GM13977 (cell line): ENCODE measurements at places on chromosomes 2 and 18.

- DNase-seq, result no peak
Measured at GRCh38 chr2:240339411-240340360, 95.8 kb upstream of the GPC1 start.

GRCh38 chr2:67792681-67793091, 270.1 kb downstream of the C1D start:
- DNase-seq, result no peak

GRCh38 chr2:149465873-149466272, 121.7 kb downstream of the MMADHC start:
- DNase-seq, result no peak

DNA sequence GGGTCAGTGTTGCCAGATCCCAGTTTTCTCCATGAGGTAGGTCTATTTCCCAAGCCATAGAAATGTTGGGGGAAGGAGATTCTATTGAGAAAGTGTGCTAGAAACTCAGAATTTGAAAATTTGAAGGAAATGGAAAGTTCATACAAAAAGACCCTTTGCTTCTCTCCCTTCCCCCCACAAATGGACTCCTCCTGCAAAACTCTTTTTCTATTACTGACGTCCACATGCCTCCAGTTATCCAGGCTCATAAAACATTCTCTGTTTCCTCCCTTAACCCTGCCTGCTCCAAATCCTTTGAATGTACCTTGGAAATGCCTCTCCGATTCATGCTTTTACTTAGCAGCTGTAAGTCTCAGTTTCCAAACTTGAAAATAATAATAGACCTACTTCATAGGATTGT, 237.5 kb upstream of the TNP1 start:
- no peak for DNase-seq

GRCh38 chr2:37587817-37588216, 83.6 kb downstream of the CDC42EP3 start:
- DNase-seq, result no peak

DNA sequence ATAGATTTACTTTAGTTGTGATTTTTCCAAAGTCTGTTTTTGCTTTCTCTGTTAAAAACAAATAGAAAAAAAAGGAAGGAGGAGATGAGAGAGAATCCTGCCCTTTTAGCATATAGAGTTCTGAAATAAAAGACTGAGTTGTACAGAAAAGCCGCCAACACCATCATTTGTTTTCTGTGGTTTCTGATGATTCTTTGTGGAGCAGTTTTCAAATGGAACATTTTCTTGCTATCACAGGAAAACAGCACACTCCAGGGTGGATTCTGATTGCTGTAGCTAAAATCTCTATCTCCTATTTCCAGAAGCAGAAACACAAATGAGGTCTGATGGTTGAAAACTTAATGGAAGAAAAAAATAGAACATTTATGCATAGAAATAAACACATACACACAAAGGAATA, 144.6 kb upstream of the L3MBTL4 start:
- no peak for DNase-seq

- no peak for DNase-seq
Measured at GRCh38 chr2:181036848-181037603, 56.6 kb downstream of the UBE2E3 start.

DNA sequence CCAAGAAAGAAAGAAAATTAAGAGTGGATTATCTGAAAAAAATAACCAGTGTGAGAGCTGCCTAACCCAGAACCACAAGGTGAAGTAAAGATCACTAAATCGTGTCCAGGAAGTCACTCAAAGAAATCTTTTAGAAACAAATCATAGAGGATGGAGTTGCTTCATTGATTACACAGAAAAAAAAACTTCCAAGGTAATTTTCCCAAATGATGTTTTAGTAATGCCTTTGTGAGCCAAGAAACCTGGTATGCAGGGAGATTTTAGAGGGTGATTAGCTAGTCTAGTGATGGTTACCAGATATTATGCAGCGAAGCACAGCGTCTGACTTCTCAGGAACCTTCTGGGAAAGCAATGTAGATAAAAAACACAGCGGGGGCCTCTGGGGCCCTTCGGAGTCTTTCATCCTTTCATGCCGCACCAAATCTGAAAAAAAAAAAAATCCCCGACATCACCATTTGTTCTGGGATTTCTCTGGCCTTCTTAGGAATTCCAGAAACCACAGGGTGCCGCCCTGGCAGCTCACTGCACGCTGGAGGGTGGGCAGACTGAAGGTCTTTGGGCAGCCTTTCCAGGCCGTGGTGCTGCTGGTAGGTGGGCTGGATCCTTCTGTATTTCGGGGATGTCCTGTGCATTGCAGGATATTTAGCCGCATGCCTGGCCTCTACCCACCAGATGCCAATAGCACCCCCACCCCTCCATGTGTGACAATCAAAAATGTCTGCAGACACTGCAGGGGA, 17.3 kb downstream of the ALPK2 start:
- DNase-seq, result no peak

DNA sequence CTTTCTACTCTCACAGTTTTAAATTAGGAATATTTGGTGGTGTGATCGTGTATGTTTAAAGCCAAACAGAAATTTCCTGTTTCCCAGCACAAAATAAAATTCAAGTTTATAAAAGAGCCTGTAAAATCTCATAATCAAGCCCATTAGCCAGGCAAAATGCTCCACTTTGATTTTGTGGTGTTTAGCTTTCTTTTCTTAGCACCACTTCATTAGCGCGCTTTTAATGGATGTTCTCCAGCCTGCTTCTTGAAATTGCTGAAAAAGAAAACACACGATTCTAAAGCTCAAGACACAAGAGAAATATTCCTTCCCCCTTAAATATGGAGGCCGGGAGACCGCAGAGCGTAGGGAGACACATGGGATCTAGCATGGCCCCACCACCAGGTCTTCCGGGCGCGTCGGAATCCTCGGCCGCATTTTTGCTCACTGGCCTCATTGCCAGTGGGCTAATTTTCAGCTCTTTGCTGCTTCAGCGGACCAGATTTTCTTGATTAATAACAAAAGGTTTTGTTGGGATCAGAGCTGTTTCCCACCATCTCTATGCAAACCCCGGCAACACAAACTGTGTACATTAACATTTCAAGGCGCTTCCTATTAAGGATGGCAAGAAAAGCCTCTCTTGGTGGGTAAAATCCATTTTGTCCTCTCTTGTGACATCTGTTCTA, 40.4 kb upstream of the ID2 start:
- no peak for DNase-seq

- DNase-seq, result no peak
Measured at GRCh38 chr2:157967856-157968255, 91.7 kb upstream of the ACVR1 start.

- no peak for DNase-seq
Measured at GRCh38 chr2:66775730-66776422, 341.0 kb downstream of the MEIS1 start.

DNA sequence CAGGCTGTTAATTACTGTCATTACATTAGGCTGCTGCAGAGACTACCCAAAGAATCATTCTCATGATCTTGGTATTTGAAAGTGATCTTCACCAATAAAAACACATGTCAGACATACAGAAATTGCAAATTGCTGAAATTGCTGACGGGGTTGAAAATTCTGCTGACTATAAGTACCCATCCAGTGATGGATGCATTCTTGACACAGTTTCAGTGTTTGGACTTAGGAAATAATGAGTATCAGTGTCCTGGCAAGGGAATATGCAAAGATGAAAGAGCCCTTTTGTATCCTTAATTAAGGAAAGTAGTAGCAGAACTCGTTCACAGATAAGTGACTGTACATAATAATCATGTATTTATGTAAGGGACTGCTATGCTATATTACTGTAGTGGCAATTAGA, 221.1 kb upstream of the ATP5MC3 start:
- DNase-seq, result no peak

DNA sequence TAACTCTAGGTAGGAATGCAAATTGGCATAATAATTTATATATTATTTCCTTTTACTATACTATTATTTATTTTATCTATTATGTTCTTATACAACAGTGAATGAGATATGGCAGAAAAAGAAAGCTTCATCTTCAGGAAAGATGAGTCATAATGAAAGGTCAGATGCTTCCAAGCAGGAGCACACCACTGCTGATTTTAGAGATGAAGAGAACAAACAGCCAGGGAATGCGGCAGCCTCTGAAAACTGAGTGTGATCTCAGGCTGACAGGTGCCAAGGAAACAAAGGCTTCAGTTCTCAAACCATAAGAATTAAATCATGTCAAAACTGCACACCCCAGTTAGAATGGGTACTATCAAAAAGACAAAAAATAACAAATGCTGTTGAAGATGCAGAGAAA, 149.0 kb downstream of the CCDC178 start:
- DNase-seq, result no peak

DNA sequence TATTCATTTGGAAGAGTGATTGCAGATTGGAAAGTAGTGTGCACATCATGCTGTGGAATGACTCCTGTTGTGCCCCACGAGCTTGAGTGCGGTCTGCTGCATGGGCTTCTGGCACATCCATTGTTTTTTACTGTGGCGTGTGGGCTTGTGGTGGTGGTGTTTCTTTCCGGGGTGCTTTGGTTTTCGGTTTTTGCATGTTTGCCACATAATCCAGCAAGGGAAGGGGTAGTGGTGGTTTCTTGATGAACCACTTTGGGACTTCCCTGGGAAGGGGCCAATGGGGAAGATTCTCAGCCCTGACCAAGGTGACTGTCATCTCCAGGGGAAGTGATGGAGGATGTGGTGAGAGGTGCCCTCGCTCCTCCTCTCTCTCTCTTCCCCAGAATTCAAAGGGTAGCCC, 57.0 kb downstream of the COA5 start:
- no peak for DNase-seq

DNA sequence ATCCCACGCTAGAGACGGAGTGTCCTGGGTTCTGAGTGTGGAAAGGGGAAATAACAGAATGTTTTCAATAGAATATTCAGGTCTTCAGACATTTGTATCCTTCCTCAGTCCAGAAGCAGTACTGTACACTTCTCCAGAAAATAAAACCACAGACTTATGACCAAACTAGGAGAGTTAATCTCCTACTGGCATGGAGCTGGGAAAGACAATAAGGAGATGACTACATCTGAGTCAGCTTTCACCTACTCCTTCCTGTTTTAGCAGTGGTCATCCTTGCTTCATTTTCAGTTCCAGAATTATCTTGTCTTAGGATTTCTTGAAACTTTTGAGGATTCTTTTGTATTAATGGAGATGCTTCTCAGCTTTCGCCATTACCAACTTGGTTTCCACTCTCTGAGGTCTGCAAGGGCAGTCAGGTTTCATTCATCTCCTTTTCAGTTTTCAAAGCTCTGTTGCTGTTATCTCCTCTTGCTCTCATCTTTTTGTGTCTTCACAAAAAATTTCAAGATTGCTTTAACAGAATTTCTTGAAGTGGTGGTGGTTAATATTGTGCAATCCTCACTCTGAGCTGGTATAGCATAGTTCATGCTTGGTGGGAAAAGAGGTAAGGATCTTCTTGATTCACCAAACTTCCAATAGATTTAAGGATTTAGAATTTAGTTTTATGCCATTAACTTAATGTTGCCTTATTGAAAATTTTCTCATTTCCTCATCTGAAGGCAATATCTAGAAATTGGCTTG, 23.7 kb upstream of the NR4A2 start:
- no peak for DNase-seq

- no peak for DNase-seq
Measured at GRCh38 chr18:24103320-24104021, 35.4 kb upstream of the CABYR start.

GRCh38 chr2:18987592-18988073, 370.8 kb downstream of the OSR1 start:
- DNase-seq, result no peak

GRCh38 chr2:31413862-31414550, 536 bp downstream of the XDH start:
- no peak for DNase-seq

DNA sequence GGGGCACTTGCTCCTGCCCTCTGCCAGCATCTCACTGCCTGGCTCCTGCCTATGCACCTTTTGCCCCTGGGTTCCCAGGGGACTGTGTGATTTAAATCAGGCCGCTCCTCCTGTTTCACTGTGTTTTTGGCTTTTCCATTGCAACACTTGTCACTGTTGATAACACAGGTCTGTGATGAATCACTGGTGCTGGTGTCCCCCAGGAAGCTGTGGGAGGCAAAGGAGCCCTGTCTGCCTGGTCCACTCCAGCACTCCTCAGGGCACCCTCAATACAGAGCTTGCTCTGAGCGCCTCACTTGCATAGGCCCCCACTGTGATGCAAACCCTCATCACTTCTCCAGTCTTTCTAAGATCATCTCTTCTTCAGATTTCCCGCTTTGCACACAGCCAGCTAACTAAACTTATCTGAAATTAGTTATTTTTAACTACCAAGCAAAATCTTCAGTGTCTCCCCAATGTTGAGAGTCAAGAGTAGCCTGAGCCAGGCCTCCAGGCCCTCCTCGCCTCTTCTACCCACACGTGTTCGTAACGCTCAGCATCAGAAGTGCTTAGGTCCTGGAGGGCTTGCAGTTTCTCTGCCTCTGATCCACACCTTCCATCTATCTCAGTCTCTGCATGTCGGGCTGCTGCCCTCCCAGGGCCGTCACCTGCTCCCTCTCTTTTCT, 2.8 kb downstream of the TMEM18 start:
- no peak for DNase-seq

DNA sequence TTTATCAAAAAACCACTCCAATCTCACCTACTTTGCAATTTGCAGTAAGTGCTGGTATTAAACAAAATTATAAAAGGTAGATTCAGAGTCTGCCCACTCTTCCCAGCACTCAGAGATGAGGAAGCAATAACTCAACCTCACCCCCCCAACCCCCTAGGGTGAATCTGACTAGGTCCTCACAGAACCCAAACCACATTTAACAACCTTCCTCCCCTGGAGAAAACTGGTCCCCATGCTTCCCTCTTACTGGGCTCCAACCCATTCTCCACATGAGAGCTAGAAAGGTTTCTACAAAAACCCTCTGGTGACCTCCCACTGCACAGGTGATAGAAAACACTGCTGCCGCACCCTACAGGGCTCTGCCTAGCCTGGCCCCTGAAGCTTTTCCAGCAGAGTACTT, 40.5 kb upstream of the BMP10 start:
- no peak for DNase-seq

DNA sequence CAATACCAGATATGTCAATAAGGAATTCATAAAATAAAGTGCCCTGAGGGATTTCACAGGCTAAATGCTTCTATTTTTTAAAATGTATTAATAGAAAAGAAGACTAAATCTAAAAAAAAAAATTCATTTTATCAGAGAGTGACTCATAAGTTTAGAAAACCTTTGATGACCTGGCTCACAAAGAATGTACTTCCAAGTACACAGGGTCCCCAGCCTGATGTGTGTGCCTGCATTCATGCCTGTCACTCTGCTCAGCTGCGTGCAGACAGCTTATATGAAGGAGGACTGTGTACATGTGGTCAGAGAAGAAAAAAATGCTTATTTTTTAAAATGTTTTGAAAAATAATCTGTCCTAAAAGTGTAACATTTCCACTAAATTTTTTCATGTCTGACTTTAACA, 3.0 kb upstream of the CPS1 start:
- no peak for DNase-seq

DNA sequence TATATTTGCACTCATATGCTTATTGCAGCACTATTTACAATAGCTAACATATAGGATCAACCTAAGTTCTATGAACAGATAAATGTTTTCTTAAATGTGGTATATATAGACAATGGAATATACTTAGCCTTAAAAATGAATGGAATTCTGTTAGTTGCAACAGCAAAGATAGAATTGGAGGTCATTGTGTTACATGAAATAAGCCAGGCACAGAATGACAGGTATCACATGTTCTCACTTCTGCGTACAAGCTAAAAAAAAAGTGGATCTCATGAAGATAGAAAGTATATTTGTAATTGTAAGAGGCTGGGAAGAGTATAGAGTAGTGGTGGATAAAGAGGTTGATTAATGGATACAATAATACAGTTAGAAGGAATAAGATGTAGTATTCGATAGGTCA, 255.5 kb upstream of the SETBP1 start:
- DNase-seq, result no peak

- DNase-seq, result no peak
Measured at GRCh38 chr2:176096243-176096985, 3.2 kb upstream of the HOXD12 start.
